ENCODE measurements at places on chromosomes 7 and 10.

- no peak for DNase-seq
Observed at GRCh38 chr7:142334236-142334635, 76.4 kb upstream of the PRSS58 start.

DNA sequence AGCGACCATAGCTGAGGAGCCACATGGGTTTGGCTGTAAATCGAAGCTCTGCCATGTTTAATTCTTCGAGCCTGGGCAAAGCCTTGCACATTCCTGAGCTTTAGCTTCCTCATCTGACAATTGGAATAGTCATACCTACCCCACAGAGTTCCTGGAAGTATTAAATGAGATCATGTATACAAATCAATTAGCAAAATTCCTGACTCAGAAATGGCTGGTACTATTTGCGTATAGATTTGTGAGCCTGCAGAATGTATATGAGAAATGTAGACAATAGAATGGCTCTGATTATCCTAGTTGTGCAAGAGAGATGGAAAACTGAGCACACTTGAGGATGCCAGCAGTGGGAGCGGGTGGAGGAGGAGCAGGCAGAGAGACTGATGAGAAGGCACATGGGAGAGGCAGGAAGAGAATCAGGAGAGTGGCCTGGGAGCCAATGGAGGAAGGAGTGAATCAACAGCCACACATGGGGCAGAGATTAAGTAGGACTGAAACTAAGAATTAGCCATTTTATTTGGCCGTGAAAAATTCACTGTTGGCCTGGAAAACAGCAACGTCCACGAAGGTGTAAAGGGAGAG lies 128.0 kb upstream of the C1GALT1 start:
- no peak for DNase-seq

GRCh38 chr10:80506189-80506575 lies 31.5 kb upstream of the SH2D4B start:
- DNase-seq, result no peak

- DNase-seq, result no peak
Observed at GRCh38 chr10:129236274-129236691, 230.8 kb upstream of the MGMT start.

GRCh38 chr10:34954142-34954541 lies 136.0 kb downstream of the CUL2 start:
- DNase-seq, result no peak

- DNase-seq, result no peak
Observed at GRCh38 chr10:115052226-115052625, 40.9 kb upstream of the ATRNL1 start.

DNA sequence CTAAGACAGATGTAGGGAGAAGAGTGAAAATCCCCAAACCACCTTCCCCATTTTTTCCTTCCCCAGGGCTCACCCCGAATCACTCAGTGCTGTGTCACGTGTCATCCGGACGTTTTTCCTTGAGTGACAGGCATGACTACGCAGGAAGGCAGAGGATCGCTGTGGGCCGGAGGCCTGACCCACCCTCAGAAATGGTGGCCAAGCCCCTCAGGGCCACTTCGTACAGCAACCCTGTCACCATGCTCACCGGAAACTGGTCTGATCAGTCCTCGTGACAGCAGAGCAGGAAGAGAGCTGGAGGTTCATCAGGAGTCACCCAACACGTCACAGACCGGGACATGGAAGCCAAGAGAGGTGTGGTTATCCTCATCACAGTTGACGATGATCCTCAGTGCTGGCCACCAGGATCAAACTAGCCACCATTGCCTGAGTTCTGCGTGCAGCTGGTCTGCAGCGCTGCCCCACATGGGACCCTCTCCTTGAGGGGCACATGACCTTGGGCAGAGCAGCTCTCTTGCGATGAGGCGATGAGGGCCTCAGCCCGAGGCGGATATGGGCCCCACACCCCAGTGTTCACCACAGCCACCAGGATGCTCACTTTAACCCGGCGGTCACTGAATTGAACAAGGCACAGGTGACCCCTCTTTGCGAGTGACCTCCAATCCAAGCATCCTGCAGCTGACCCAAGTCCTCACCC lies 99.3 kb upstream of the INSIG1 start:
- no peak for DNase-seq

DNA sequence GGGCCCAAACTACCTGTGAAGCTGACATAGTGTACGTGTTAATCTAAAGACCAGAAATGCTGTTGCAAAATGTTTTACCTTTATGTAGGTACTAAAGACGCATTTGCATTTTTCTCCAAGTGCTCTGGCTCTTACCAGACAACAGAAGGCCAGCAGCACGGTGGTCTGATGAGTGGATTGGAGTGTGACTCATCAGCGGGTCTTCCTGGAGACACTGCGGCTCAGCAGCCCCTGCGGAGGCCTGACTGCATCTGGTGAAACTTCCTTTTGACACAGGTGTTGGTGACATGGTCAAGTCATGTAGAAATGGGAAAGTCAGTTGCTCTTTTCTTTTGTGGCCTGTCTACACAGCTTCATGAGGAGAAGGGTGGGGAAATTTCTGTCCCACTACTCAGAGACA lies 723.6 kb downstream of the INHBA start:
- no peak for DNase-seq

DNA sequence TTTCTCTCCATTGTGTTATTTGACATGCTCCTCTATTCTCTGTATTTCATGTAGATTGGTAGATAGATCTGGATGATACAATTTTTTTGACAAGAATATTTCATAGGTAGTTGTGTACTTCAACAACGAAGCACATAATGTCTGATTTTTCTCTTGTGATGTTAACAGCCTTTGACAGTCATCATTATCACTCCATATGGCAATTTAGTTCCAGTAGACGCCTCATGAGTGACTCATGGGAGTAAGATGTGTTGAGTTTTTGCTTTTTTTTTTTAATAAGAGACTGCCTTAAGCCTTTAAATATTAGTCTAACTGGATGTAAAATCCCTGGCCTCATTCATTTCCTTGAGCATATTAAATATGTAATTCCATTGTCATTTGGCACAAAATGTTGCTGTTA lies 123.5 kb upstream of the ZNF32 start:
- DNase-seq, result no peak

DNA sequence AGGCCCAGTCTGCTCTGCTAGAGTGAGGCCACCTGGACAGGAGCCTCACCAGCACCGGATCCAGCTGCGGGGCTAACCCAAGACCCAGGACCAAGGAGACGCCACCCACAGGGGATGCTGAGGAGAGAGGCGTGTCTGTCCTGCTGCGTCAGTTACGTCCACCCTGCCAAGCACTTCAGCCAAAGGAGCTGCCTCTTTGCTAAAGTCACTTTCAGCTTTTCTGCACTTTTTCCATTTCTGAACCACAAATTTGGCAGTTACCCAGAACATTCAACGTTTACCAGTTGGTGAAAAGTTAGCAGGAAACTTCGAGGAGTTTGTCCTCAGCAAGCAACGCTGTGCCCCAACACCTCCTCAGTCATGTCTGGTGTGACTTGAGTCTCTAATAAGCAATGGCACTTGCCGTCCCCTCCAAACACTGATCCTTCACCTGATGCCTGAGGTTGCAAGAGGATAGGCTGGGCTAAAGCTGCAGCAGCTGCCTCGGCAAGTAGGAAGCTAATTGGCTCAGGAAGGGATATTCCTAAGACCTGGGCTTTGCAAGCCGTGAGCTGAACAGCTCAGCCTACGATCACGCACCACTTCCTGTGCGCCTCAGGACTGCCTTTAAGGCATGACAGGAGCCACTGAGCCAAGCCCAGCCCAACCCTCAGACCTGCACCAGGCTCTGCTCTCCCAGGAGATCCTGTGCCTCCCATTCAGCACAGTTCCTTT lies 40.1 kb downstream of the KCNH2 start:
- DNase-seq, result no peak

DNA sequence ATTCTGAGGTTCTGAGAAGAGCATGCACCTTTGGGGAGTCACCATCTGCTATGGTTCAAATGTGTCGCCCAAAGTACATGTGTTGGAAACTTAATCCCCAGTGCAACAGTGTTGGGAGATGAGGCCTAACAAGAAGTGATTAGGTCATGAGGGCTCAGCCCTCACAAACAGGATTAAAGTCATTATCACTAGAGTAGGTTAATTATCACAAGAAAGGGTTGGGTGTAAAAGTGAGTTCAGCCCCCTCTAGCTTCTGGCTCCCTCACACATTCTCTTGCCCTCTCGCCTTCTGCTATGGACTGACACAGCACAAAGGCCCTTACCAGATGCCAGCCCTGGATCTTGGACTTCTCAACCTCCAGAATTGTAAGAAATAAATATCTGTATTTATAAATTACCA lies 100.3 kb upstream of the C10orf90 start:
- DNase-seq, result no peak

GRCh38 chr7:142088022-142088714 lies 23.4 kb upstream of the MGAM2 start:
- DNase-seq, result no peak

DNA sequence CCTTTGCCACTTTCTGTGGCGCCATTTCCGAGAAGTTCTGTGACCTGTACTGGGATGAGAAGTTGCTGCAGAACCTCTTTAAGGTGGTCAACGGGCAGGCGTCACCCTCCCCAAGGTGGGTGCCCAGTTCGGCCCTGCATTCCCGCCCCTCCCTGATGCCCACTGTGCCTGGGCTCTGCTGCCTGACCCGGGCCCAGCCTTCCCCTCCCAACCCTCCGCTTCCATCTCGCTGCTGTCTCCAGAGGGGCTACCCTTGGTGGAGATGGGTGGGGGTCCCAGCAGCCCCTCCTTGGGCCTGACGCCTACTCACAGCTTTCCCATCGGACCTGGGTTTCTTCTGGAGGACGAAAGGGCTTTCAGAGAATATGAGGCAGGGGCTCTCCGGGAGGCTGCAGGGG lies 30.5 kb upstream of the UTF1 start:
- no peak for DNase-seq
